Regular cardiac myocyte (primary cell): ENCODE measurements at places on chromosomes 2 and 18. TPM values are rescaled to one million over a fixed set of nuclear protein-coding genes. Genes with fewer than 3 reads are reported as not detected.

ITGAV gene
- total RNA-seq = 157 and 456 TPM in 2 replicates

CD8B2 gene
- not detected in 2 replicates for total RNA-seq

PTH2R gene
- total RNA-seq = not detected in 2 replicates

GNLY gene
- total RNA-seq = not detected in 2 replicates

CXCR4 gene
- total RNA-seq = 0.77 and 0.85 TPM in 2 replicates

TUBA4B gene
- not detected in 2 replicates for total RNA-seq

PRKAG3 gene
- total RNA-seq = under 0.01 TPM in 1 of 2 replicates, not detected in the other

SH2D6 gene
- total RNA-seq = not detected in 2 replicates

PDCD1 gene
- not detected in 2 replicates for total RNA-seq

IL36A gene
- not detected in 2 replicates for total RNA-seq

MOGAT1 gene
- total RNA-seq = not detected in 2 replicates

PLGLB2 gene
- 0.38 and 2.3 TPM in 2 replicates for total RNA-seq

RAD51AP2 gene
- under 0.01 TPM in 2 replicates for total RNA-seq

HOXD12 gene
- total RNA-seq = not detected in 2 replicates

TNFAIP6 gene
- total RNA-seq = 34.5 and 69.3 TPM in 2 replicates

CPS1 gene
- 27.4 and 40.3 TPM in 2 replicates for total RNA-seq

MATN3 gene
- 0.28 and 0.58 TPM in 2 replicates for total RNA-seq

PLEKHH2 gene
- total RNA-seq = 2.7 and 11.6 TPM in 2 replicates

HPCAL1 gene
- total RNA-seq = 27.1 and 35.9 TPM in 2 replicates

HMSD gene
- total RNA-seq = under 0.01 TPM in 1 of 2 replicates, not detected in the other

TMEM182 gene
- 3.3 and 4.2 TPM in 2 replicates for total RNA-seq

GPR75 gene
- total RNA-seq = 0.28 and 1.2 TPM in 2 replicates

COL6A3 gene
- total RNA-seq = 664 and 1,543 TPM in 2 replicates

IGFBP2 gene
- total RNA-seq = 25.9 and 219 TPM in 2 replicates

EFEMP1 gene
- 616 and 2,583 TPM in 2 replicates for total RNA-seq

C1QL2 gene
- total RNA-seq = not detected in 2 replicates

KCNS3 gene
- 1.4 and 3.6 TPM in 2 replicates for total RNA-seq

RBKS gene
- 1.5 and 2.3 TPM in 2 replicates for total RNA-seq

PDE11A gene
- under 0.01 and 0.28 TPM in 2 replicates for total RNA-seq
